Stimulated activated CD8-positive, alpha-beta memory T cell treated with anti-CD3 and anti-CD28 coated beads, Interleukin-4, amount 100 ng/mL, for 4 hours (primary cell): ENCODE measurements at places on chromosomes 2 and 18.

- no peak for DNase-seq
Observed at GRCh38 chr2:238379096-238379810, 47.5 kb upstream of the ASB1 start.

- DNase-seq: no peak
Observed at GRCh38 chr2:144465749-144466148, 54.2 kb downstream of the ZEB2 start.

GRCh38 chr2:103963146-103963725 lies 890.7 kb upstream of the POU3F3 start:
- no peak for DNase-seq

- DNase-seq: no peak
Observed at GRCh38 chr2:159213296-159213695, 73.2 kb downstream of the WDSUB1 start.

- DNase-seq: no peak
Observed at GRCh38 chr2:170679607-170680079, 35.5 kb upstream of the SP5 start.

DNA sequence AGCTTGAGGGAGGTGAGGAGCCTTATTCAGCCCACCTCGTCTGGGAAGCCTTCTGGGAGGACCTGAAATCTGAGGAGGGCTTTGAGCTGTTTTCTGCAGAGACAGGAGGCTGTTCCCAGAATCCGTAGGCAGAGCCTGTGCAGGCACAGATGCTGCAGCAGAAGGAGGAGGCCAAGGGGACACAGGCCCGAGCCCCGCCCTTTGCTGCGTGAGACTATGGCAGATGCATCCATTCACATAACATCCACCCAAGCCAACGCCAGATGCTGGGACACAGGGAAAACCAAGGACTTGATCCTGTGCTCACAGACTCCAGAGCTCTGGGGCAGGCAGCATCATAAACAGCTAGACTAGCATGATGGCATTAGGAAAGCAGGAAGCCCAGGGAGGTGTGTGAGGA lies 98.2 kb downstream of the KCNF1 start:
- no peak for DNase-seq

DNA sequence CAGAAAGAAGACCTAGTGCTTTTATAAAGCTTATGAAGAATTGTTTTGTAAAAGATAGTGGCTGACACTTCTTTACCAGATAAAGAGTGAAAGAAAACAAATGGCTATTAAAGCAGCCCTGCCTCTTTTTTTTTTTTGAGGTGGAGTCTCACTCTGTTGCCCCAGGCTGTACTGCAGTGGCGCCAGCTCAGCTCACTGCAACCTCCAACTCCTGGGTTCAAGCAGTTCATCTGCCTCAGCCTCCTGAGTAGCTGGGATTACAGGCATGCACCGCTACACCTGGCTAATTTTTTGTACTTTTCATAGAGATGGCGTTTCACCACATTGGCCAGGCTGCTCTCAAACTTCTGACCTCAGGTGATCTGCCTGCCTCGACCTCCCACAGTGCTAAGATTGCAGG lies 12.9 kb downstream of the ARPC2 start:
- DNase-seq: no peak
